ENCODE measurements at places on chromosomes 3 and 15.

DNA sequence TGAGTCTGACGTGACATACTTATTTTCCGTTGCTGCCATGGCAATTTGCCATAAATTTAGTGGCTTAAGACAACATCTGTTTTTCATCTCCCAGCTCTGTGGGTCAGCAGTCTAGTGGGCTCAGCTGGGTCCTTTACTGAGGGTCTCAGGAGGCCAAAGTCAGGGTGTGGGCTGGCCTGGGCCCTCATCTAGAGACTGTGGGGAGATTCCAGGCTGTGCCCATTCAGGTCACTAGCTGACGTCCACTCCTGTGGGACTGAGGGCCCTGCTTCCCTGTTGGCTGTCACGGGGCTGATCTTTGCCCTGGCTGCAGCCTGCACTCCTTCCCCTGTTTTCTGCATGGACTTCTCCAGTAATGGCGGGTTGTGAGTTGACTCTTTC is 19.1 kb downstream of the FGD5 start:
- no peak for DNase-seq

DNA sequence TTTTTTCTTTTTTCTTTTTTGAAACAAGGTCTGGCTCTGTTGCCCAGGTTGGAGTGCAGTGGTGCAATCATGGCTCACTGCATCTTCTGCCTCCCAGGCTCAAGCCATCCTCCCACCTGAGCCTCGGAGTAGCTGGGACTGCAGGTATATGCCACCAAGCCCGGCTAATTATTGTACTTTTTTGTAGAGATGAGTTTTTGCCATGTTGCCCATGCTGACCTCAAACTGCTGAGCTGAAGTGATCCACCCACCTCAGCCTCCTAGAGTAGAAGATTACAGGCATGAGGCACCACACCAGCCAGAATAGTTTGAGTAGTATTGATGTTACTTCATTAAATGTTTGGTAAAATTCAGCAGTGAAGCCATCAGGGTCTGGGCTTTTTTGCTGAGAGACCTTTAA is 251.8 kb downstream of the CADM2 start:
- no peak for DNase-seq

DNA sequence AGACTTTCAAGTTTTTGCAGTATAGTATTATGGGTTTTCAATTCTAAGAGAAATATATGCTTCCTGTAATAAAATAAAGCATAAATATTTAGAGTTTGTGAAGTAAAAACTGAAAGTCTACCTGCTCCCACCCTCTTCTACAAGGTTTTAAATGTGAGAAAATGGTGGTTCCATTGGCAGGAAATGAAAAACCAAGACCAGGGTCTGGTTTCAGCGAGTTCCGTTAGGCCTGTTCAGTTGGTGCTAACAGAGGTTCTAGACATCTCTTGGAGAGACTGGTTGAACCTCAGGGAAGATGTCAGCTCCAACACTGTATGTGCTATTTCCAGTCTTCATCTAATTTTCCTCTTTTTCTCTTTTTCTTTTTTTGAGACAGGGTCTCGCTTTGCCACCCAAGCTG is 11.8 kb upstream of the MYO1E start:
- DNase-seq = no peak

- DNase-seq = no peak
Observed at GRCh38 chr3:129582799-129583198, 23.7 kb downstream of the PLXND1 start.

- DNase-seq = no peak
Observed at GRCh38 chr3:151051533-151051932, 33.9 kb upstream of the MED12L start.

- no peak for DNase-seq
Observed at GRCh38 chr3:150737874-150738679, 24.9 kb downstream of the SIAH2 start.

- DNase-seq = no peak
Observed at GRCh38 chr3:10682692-10683091, 133.3 kb upstream of the SLC6A11 start.

DNA sequence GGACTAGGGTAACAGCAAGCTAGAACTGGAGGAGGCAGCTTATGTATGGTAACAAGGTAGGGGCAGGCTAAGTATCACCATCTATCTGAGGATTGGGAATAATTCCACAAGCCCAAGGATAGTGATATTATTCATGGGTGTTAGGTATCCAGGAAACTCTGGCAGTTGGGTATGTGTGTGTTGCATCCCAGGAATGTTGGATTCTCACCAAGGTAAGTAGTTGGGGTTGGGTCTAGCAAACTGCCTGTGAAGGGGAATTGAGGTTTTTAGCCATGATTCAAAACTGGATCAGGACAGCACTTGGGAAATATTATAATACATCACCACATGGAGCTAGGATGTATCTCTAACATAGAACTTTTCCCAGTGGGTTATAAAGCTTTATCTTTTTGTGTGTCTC is 626.4 kb upstream of the GOLIM4 start:
- DNase-seq = no peak

DNA sequence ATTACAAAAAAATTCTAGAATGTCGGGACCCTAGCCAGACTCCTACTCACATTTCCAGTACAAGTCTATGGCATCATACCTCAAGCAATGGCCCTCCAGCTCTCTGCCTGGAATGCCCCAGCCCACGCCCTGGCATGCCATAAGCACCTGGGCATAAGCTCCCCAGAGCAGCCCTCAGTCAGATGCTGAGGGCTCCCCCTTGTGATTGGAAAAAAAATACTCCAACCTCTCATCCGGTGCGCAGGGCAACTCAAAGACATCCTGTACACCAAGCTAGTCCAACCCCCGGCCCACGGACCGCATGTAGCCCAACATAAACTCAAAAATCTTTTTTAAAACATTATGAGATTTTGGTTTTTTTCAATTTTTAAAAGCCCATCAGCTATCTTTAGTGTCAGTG is 115.4 kb downstream of the NEK10 start:
- no peak for DNase-seq

GRCh38 chr3:99637016-99637367 is 1.4 kb upstream of the COL8A1 start:
- DNase-seq = no peak

GRCh38 chr3:67809370-67809935 is 155.0 kb upstream of the SUCLG2 start:
- no peak for DNase-seq

GRCh38 chr15:48781017-48781416 is 29.9 kb downstream of the CEP152 start:
- no peak for DNase-seq

GRCh38 chr15:48989170-48989569 is 25.5 kb upstream of the SHC4 start:
- no peak for DNase-seq

GRCh38 chr3:42306499-42306898 is 40.5 kb upstream of the CCK start:
- no peak for DNase-seq

GRCh38 chr3:14540821-14541385 is 761 bp upstream of the GRIP2 start:
- DNase-seq = no peak

- no peak for DNase-seq
Observed at GRCh38 chr3:88058306-88058580, 562 bp downstream of the CGGBP1 start.

DNA sequence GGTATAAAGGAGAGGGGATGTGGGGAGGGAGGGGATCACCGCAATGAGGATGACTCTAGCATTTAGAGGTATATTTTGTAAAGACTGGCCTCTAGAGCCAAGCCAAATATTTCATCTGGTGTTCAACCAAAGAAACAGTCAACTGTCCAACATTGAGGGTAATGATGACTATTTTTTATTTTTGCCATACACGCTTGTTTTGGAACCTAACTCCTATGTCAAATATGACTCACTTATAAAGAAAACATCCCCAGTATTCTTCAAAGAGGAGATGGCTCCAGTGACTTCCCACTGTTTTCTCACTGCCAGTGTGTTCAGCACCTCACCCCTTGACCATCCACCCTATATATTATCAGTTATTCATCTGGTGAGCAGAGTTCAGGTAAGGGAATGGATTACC is 77.3 kb downstream of the WNT5A start:
- no peak for DNase-seq

DNA sequence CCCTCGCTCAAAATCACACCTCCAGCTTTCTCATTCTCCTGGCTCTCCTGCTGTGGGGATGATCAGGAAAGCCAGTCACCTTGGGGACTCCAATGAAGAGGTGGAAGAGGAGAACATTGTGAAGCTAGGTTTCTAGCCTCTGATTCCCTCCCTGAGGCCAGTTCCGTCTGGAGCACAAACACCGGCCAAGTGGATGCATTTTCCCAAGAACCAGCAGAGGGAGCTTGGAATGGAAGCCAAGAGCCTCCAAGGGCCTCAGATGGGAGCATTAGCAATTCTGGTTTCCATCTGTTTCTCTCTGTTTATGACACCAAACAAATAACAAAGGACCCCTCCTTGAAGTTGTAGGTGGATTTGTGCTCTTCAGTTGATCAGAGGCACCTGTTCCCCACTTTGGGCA is 40.6 kb upstream of the NMNAT3 start:
- DNase-seq = no peak

- no peak for DNase-seq
Observed at GRCh38 chr3:5339967-5340535, 152.5 kb downstream of the EDEM1 start.

- DNase-seq = no peak
Observed at GRCh38 chr15:92715758-92716157, 60.2 kb upstream of the FAM174B start.

GRCh38 chr3:66073464-66074141 is 34.9 kb upstream of the MAGI1 start:
- no peak for DNase-seq

DNA sequence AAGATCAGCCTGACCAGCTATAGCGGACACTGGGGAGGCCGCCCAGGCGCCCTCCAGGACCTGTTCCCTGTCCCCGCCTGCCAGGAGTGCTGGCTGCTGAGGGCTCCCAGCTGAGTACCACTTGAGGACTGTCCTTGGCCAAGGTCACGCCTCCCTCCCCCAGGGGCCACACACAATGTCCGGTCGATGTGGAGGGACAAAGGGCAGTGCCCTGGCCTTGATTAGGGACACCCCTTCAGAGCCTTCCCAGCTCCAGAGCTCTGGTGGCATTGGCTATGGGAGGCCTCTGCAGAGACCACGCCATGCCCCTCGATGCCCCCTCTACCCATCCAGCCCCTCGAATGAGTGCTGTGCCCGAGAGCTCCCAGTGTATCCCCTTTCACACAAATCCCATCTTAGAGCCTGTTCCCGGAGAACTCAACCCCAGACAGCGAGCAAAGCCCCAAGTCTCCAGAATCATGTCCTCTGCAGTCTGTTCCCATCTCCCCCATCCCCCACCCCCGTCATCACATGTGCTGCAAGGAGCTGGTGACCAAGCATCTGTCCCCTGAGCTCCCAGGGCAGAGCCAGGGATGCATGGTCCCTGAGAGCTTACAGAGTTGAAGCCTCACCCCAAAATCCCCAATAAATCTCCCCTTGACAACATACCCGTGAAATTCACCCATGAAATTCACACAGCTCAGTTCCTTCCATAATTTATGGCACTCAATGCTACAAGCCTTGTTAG is 158.9 kb downstream of the NUP210 start:
- DNase-seq = no peak

DNA sequence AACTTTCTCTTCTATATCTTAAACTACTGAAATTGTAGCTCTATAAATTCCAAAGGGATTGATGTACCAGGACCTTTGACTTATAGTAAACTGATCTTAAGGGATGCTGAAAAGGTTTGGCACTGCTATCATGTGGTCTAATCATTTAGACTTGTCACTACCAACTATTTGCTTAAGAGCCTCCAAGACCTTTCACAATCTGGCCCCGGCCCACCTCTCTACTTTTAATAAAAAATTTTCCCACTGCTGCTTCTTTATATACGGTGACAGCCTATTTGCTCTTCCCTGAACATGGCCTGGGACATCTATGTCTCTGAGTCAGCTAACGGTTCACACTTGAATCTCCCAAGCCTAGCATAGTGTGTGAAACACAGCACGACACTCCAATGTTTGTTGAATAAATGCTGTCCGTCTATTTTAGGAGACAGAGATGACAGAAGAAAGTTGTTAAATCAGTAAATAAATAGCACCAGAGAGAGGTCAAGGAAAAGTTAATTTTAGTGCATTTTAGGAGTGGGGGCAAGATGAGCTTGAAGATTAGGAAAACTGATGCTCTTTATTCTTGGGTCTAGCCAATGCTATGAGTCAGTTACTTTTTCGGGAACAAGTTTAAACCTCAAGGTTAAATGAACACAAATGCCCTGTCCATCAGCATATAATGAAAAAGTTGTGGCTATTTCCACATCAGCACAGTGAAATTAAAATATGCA is 212.9 kb downstream of the TIGIT start:
- DNase-seq = no peak

Data from CD4-positive, alpha-beta T cell (primary cell).